ENCODE measurements at places on chromosomes 4 and X.

DNA sequence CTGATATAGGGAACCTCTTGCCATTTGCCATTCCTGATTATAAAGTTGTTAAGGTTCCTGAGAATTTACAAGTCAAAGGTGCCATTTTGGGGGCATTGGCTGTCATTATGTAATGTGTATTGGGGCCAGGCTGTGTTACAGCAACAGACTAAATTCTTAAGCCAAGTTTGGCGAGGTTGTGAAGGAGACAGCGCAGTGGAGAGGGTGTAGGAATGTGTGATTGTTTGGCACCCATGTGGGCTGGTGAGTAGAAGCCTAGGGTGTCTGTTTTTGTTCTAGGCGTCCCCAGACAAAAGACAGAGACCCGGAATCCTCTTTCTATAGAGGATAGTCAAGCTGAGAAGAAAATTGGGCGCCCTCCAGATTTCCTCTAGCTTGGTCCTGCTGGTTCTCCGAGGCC, 2535.3 kb downstream of the PCDH7 start:
- DNase-seq: no peak

GRCh38 chr4:46432923-46433322, 43.0 kb upstream of the GABRA2 start:
- no peak for DNase-seq

- DNase-seq: no peak
These were observed 1317.6 kb downstream of the ADGRL3 start for GRCh38 chr4:62517716-62518115.

- no peak for DNase-seq
These were observed 35.7 kb downstream of the BTC start for GRCh38 chr4:74758551-74759145.

GRCh38 chr4:127491571-127491970, 141.2 kb upstream of the INTU start:
- DNase-seq: no peak

GRCh38 chrX:41377624-41378023, 43.7 kb downstream of the DDX3X start:
- no peak for DNase-seq

DNA sequence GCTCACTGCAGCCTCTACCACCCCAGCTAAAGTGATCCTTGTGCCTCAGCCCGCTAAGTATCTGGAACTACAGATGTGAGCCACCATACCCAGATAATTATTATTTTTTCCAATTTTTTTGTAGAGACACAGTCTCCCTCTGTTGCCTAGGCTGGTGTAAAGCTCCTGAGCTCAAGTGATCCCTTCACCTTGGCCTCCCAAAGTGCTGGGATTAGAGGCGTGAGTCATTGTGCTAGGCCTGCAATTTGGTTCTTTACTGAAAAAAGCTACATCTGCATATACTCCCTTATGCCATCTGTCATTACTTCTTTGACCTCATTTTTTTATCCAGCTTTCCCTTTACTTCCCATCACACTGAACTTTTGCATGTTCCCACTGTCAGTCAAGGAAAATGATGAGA, 2012.4 kb upstream of the IGFBP7 start:
- no peak for DNase-seq

GRCh38 chr4:175103403-175103802, 185.2 kb downstream of the ADAM29 start:
- DNase-seq: no peak

DNA sequence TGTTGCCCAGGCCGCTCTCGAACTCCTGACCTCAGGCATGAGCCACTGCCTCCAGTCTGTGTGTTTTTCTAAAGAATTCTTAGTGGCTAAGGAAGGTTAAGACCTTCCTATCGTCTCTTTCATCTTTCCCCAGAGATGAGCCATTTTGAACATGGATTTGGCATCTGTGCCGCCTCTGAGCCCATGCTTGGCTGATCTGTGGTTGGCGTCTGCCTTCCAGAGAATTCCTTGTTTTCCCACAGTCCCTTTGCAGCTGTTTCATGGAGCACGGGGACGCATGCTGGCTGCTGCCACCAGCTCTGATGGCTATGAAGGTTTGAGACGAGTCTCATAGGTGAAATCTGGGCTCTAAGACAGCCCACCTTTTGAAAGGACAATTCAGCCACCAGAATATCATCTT, 60.4 kb downstream of the SHROOM2 start:
- DNase-seq: no peak

GRCh38 chrX:44975666-44976263, 102.8 kb downstream of the KDM6A start:
- DNase-seq: no peak

DNA sequence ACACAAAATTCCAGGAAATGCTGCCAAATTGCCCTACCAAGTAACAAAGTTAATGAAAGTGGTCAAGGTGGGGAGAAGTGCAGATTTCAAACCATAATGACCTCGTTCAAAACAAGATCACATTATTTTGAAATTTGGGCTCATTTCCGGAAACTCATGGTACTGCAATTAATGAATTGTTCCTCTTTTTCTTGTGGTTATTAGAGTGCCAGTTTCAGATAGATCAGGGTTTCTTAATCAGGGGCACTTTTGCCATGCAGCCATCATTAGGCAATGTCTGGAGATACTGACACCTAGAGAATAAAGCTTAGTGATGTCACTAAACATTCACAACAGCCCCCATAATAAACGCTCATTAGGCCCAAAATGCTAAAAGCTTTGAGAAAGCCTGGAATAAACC, 381.5 kb upstream of the GALNT7 start:
- DNase-seq: no peak

- no peak for DNase-seq
These were observed 247.1 kb upstream of the PITX2 start for GRCh38 chr4:110869862-110870572.

- DNase-seq: no peak
These were observed 300.2 kb upstream of the VCX start for GRCh38 chrX:7542587-7543380.

GRCh38 chrX:57447856-57448255, 144.0 kb upstream of the ZXDB start:
- no peak for DNase-seq

GRCh38 chr4:152356428-152357034, 179.4 kb downstream of the FBXW7 start:
- no peak for DNase-seq
